ENCODE measurements at places on chromosomes 3 and 15.

- no peak for DNase-seq
Observed at GRCh38 chr3:12165909-12166308, 7.2 kb upstream of the TIMP4 start.

DNA sequence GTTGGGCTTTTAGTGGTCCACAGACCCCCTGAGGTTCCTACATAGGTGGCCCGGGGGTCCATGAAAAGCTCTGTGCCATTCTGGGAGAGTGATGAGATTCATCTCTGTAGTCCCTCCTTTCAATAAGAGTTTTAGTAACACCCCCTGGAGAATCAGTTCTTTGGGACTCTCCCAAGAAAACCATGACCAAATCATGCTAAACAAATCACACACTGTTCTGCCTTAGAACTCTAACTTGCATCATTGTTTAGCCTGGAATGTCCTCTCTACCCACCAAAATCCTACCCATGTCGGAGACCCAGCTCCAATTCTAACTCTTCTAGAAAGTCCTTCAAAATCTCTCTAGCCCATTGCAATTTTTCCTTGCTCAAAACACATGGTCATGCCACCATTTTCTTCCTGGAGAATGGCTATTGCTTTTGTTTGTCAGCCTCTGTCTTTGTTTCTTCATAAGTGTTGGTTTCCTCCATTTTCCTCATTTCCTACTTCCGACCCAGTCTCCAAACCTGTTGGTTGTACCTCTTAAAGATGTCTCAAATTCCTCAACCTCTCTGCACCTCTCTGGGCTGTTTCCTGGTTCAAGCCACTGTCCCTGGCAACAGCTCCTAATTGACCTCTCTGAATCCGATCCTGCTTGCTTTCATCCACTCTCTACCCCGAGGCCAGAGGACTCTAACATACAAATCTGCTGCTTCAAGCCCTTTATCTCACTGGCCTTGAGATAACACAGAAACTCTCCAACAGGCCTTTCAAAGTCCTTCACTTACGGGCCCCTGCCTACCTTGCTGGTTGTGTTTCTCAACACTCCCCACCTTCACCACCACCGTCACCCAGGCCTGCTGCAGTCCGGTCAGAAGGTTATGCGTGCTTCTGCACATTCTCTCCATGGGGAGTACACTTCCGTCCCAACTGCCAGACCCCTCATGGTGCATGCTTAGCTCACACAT is 23.7 kb downstream of the CYP19A1 start:
- DNase-seq: no peak

GRCh38 chr3:111548092-111548491 is 6.1 kb downstream of the CD96 start:
- no peak for DNase-seq

DNA sequence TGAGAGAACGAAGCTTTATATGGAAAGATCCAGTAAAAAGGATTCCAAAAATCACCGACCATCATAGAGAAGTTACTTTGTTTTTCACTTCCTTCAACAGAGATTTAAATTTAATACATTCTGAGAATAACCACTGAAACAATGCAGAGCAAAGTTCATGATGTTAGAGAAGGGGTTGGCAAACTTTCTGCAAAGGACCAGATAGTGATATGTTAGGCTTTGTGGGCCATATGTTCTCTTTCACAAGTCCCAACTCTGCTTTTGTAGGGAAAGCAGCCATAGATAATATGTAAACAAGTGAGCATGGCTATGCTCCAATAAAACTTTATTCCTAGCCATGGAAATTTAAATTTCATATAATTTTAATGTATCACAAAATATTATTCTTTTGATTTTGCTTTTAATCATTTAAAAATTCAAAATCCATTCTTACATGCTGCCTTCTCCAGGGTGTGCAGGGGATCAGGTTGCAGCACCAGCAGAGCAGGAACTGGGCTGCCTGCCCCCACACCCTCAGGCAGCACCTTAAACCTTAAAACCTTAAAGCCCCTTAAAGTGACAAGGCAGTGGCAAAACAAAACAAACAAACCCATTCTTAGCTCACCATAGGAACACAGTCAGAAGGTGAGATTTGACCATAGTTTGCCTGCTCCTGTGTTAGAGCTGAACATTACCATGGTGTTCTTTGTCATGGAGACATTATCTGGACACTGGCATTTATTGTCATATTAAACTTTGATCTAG is 16.9 kb upstream of the IGSF10 start:
- DNase-seq: no peak

- no peak for DNase-seq
Observed at GRCh38 chr15:69457304-69458280, 5.0 kb downstream of the RPLP1 start.

DNA sequence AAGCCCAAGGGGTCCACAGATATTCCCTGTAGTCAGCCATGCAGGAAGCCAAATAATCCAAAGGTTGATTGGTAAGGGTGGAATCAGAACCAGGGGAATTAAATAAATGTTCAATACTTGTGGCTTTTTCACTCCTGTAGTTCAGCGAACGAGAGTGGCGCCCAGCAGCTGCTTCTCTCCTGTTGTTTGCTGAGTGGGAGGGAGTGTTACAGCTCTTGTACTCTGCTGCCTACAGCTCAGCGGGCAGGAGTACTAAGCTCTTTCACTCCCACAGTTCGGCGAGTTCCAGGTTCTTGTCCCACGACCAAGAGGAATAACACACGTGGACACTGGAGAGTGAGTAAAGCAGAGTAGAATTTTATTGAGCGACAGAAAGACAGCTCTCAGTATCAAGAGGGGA is 105.9 kb downstream of the MOBP start:
- DNase-seq: no peak

Measured in femur (tissue), 1 donor.